Fibroblast of the aortic adventitia (primary cell): ENCODE measurements at places on chromosomes 7 and 10. TPM values are rescaled to one million over a fixed set of nuclear protein-coding genes. Genes with fewer than 3 reads are reported as not detected.

HSPA12A gene
- 10.3 and 18.8 TPM in 2 replicates for total RNA-seq

VWDE gene
- 0.08 and 0.09 TPM in 2 replicates for total RNA-seq

NUDCD3 gene
- total RNA-seq: 47.1 and 122 TPM in 2 replicates

BNIP3 gene
- 65.1 and 81.4 TPM in 2 replicates for total RNA-seq

SVIL gene
- 97.7 and 309 TPM in 2 replicates for total RNA-seq

SLIT1 gene
- 0.09 TPM in 1 of 2 replicates, not detected in the other for total RNA-seq

CFAP46 gene
- total RNA-seq: 0.09 and 1.5 TPM in 2 replicates

ZNF467 gene
- 0.27 and 5.1 TPM in 2 replicates for total RNA-seq

VSTM4 gene
- total RNA-seq: 4.7 and 6.5 TPM in 2 replicates
